Fibroblast of skin of left quadriceps (primary cell): ENCODE measurements at places on chromosomes 3 and 15.

DNA sequence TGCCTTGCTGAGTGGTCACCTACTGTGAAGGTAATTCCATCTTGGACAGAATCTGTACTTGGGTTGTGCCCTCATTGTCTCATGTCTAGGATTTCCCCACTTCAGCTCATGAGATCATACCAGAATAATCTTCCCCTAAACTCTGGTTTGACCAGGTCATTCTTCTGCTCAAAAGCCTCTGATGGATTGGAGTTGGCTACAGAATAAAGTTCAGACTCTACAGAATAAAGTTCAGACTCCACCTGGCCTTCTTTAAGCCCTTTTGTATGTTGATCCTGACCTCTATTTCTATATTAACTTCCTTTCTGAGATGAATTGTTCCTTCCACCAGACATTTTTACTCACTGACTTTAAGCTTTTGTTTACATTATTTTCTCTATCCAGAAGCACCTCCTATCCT, 6.4 kb upstream of the GLCE start:
- DNase-seq = no peak

- DNase-seq = no peak
These were observed 122.5 kb downstream of the TBC1D5 start for GRCh38 chr3:17619968-17620367.

DNA sequence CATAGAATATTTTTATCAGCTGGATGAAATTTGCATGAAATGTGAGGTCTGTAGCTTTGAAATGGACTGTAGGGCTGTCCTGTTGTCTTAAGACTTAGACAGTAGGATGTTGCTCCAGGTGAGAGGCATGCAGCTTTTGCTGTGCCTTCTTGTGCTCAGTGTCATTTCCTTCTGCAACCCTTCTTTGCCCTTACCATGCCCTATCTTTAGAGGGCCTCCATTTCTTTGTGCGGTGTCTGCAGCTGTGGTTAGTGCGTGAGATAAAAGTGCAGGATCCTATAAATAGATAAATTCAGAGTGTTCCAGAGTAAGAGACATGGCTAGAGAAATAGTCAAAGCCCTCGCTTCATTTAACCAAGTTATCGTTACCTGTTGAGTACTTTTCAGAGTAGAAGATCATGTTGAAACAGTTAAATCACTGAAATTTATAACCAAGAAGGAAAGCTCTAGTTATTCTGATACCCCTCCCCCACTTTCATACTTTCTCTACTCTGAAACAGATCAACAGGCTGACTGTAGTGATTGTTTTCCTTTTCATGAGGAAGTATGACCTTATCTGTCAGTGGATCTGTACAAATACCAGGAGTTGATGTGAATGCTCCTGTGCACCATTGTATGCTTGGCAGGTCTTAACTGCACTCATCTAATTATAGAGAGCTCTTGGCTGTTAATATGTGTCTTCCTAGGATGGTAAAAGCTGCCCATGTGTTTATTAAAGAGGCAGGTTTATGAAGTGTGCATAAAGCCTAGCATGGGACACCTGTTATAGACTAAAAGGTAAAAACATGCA, 18.2 kb downstream of the EIF3J start:
- DNase-seq = no peak

- no peak for DNase-seq
These were observed 5.9 kb upstream of the PPP1R2 start for GRCh38 chr3:195548987-195549386.

GRCh38 chr3:42063888-42064287, 27.3 kb upstream of the TRAK1 start:
- peak; percentile 82 for DNase-seq

- DNase-seq = no peak
These were observed 27.9 kb downstream of the CYP8B1 start for GRCh38 chr3:42847731-42848130.

DNA sequence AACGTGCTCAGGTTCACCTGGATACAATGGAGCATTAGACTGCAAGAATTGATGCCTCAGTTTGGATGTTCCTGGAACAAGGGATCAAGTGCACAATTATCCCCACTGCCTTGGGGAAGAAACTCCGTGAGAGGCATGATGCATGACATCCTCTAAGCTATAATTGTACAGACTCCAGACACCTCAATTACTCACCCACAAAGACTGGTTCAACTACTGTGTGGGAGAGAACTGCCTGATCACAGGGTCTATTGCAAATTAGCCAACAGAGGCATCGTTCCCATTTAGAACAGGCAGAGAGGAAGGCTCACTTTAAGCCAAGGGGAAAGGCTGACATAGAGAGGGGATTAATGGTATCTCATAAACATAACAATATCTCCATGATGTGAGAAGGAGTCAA, 43.5 kb downstream of the ARRDC4 start:
- no peak for DNase-seq

DNA sequence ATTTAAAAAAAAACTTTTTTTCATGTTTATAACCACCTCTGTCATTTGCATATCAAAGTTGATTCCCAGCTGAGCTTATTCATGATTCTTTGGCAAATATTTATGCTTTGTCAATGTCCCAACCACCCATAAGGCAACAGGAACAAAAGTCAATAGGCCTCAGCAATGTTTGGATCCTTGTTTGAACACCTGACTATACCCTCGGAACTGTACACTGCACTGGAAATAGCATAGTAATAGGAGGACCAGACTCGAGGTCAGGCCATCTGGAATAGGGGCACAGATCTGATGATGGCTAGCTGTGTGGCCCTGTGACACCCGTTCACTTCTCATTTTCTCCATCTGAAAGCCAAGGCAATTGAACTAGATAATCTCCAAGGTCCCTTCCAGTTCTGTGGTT, 301.7 kb upstream of the ATP11B start:
- DNase-seq = no peak

- DNase-seq = peak; percentile 47
These were observed 40.6 kb downstream of the ADIPOQ start for GRCh38 chr3:186882881-186883685.

GRCh38 chr3:1326546-1326945, 233.7 kb downstream of the CNTN6 start:
- no peak for DNase-seq

DNA sequence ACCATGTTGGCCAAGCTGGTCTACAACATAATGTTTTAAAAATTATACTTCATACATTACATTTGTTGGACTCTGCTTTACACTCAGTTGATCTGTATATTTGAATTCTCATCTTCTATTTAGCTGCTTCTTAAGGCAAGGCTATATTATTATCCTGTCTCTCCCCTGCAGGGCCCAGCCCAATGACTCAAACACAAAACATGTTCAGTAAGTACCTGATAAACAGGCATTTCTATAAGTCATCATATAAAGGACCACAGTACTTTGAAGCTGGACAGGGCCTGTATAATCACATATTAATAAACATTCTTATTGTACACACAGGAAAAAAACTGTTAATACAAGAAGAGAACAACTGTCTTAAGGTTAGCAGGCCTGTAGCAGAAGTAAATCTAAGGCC, 36.2 kb downstream of the NGLY1 start:
- no peak for DNase-seq

GRCh38 chr3:172711454-172711795, 558 bp upstream of the NCEH1 start:
- DNase-seq = no peak

DNA sequence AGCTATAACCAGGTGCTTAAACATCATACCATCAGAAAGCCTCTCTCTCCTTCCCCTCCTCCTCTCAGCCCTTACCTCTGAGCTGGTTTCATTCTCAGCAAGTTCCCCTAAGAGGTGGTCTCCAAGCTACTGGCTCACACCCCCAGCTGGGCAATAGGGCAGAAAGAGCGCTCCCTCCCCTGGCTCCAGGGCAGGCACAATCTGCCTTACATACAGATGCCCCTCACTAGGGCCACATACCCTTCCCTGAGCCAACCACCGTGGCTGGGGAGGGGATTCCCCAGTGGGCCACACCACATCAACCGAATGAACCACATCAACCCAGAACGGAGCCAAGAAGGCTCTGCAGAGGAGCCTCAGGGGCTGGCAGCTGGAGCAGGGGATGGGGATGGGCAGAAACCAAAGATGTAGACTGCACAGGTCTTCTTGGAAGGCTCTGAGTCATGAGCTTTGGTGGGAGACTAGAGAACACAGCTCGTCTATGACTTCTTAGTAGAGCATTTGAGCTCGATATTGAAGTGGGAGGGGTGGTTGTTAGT, 4.6 kb upstream of the FBLN2 start:
- DNase-seq = peak; percentile 59

GRCh38 chr3:116939091-116939490, 229.5 kb downstream of the TUSC7 start:
- DNase-seq = no peak

DNA sequence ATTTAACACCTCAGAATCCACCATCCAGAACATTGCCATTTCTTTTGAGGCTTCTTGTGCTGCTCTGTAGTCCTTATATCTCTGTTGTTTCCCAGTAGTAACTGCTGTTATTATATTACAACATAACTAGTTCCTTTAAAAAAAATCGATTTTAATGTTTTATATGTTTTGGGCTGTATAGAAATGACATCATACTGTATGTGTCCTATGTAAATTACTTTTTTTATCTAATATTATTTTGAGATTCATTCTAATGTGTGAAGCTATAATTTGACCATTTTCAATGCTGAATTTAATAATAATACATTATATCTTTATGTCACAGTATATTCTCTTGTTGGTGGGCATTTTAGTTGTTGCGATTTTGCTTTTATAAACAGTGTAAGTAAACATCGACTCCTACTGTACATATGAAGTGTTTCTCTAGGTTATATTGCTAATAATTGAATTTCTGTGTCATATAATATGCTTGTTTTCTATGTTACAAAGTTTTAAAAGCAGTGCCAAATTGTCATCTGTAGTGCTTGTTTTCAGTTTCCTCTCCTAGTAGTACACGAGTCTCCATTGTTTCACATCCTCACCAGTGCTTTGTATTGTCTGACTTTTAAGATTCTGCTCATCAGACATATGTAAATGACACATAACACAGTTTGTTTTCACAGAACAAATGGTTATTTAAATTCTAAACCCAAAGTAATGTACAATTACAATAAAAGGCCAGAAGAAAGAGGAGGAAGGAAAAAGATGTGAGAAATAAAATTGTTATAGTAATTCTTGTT, 172.0 kb upstream of the LRRFIP2 start:
- no peak for DNase-seq

DNA sequence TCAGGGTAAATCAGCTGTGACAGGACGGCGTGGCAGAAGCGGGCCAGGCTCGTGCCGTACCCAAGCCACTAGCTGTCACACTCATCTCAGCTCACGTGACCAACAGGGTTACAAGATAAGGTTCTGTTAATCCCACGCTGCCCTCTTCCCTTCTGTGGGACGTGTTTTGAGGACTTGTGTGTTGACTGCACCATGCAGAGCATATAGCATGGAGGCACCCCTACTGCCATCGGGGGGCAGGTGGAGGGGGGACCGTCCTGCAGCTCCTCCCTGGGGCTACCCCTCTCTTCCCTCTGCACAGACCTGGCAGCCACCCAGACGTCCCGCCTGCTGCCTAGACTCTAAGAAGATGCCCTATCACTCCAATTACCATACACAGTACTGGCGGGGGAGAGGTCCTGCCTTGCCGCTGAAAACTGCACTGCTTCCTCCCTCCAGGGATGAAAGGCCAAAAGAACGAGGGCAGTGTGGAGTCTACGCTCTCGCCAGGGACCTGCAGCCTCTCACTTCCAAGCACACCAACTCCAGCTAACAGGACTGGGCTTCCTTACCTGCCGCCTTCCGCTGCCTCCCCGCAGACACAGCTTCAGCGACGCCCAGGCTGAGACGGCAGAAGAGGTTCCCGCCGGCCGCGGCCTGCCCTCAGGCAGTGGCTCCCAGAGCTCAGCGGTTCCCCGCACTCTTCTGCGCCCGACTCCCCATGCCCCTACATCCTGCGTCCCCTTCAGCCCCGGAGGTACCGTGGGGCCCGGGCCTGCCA, at the start of gene TNK2:
TNK2 (minus strand) TSS at position 618 of the 760 bp plus-strand sequence. CDS start 19,963 bp downstream, outside the sequence.
- DNase-seq = no peak

- DNase-seq = no peak
These were observed 194.7 kb upstream of the NANOGP8 start for GRCh38 chr15:35279811-35280210.

DNA sequence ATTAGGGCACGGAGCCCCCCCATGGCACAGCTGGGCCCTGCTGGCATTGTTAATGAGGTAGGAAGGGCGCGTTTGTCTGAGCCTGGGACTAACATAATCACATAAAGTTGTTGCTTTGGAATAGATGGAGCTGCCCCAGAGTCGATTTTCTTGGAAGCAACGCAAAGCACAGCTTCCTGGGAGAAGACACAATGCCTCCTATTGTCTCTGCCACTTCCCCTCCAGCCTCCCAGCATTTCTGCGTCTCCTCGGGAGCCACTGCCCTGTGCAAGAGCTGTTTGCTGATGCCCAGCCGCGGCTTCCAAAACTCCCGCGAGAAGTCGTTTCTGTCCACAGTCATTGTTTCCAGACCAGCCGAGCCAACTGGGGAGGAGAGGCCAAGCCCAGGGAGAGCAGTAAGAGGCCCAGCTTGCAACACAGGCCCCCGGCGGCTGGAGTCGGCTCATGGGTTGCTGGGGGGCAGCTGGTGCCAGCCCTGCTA, 18.1 kb upstream of the ALDH1A3 start:
- no peak for DNase-seq

DNA sequence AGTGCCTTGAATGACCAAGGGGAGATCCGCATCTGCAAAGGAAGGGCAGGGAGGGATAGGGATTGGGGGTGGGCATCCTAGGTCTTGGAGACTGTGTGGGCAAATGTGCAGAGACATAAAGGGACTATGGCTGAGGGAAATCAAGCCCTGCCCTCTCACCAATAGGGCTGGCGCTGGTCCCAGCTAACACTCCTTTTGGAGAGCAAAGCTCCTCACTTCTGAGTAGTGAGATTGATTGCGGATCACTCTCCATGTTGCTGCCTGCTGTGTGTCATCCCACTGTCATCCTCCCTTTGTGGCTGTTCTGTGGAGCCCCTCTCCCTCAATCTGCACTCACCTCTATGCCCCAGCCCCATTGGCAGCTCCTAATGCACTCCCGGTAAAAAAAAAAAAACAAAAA, 2.2 kb upstream of the CELSR3 start:
- DNase-seq = no peak

GRCh38 chr3:110618512-110619226, 452.9 kb upstream of the NECTIN3 start:
- DNase-seq = no peak

- DNase-seq = no peak
These were observed 1.0 kb downstream of the ZFAND6 start for GRCh38 chr15:80060356-80061006.

DNA sequence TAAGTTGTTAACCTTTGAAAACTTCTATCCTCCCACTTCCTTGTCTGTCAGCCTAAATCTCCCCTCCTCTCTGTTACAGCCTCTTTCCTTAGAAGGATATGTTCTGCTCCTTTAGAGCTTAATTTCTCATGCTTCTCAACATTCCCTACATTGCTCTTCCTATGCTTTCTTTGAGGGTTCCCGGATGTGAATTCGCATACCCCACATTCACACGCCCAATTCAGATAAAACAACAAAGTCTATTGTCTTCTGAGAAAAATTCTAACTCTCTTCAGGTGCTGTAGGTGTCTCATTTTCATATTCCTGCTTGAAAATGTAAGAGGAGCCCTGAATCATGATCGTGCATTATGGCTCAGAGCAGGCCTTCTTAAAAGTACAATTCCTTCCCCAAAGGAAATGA, 171.8 kb upstream of the DPH6 start:
- no peak for DNase-seq
